Heart left ventricle (tissue), 16 donors: ENCODE measurements at places on chromosomes 6 and 20.

- no peak for DNase-seq
Measured at GRCh38 chr20:8055096-8055495, 35.5 kb upstream of the TMX4 start.

GRCh38 chr6:54087721-54088120 is 23.5 kb upstream of the MLIP start:
- DNase-seq, result no peak

DNA sequence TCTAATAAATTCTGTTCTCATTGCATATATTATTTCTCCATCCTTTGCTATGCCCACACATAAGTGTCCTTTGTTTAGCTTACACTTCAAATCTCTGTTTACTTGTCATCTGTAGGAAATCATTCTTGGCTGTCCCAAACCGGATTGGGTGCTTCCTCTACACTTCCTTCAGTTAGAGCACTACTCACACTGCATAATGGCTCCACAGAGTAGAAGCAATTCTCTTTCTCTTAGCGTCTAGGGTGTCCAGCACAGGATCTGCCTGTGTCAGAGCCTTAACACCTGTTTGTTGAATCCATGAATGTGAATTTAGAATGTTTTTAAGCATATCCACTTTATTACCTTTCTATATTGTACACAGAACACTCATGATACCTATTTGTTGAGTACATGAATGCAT is 87.0 kb upstream of the BMP2 start:
- DNase-seq, result no peak

GRCh38 chr6:163776906-163777686 is 362.6 kb downstream of the QKI start:
- no peak for DNase-seq

GRCh38 chr20:64200740-64201139 is 36.5 kb downstream of the MYT1 start:
- no peak for DNase-seq

DNA sequence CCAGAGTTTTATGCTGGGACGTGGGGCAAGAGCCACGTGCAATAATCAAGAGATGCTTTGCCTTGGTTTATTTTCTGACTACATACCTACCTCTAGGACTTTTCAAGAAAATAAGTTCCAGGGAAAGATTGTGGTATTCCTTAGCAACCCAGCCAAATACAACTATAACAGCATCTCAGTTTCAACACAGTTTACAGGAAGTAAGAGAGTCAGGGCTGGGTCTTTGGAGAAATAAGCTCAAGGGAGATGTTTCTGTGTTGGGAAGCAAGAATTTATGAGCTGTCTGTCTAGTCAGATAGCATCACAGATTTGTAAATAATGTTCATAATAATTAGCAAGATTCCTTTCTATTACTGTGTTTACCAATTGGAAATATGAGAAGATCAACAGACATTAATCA is 35.1 kb downstream of the MAP3K5 start:
- DNase-seq, result no peak

DNA sequence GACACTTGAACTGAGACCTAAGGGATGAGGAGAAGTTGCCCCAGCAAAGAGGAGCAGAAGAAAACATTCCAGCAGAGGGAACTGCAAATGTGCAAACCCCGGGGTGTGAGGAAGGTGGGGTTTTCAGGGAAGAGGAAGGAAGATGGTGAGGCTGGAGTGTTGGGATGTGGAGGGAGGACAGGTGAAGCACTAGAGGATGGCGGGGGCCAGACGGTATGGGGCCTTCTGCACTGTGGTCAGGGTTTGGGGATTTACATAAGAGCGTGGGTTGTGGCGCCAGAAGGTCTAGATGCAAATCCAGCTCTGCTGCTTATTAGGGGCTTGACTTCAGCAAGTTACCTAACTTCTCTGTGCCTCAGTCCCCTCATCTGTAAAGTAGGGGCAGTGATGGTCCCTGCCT is 16.0 kb downstream of the DLGAP4 start:
- no peak for DNase-seq

DNA sequence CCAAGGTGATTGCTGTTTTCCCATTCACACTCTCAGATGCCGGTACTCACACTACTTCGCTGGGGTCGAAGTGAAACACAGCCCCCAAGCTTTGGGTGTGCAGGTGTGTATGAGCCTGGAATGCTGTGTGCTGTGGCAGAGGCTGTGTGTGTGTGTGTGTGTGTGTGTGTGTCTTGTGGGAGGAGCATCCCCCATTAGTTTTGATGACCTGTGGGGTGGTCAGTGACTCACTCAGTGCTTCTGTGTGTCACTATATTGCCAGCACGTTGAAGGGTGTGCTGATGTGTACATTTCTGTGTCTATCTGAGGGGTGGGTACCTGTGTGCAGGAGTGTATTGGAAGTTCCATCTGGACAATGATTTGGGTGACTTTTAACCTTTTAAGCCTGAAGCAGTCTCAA is 5.0 kb upstream of the SLC12A5 start:
- DNase-seq, result no peak

- no peak for DNase-seq
Measured at GRCh38 chr6:109013656-109014305, 80.9 kb downstream of the SESN1 start.

DNA sequence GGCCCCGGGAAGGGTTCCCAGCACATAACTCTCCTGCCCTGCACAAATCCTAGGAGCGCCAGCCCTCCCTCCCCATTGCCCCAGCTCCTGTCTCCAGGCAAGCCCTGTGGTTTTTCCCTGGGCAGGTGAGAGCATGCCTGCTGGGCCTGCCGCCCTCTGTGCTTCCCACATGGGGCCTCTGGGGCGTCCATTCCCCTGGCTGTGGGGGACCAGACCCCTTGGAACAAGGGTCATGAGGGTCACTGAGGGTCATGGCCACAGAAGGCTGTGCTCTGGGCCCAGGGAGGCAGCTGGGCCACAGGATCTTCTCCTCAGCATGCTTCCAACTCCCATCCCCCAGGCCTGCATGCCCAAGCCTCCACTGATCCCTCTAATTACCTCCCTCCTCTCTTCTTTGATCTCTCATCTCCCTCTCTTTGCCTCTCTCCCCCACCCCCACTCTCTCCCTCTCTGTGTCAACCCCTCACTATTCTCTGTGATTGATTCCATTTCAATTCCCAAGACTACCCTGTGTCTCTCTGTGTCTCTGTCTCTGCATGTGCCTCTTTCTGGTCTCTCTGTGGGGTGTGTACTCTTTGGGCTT is 6.1 kb downstream of the MDFI start:
- DNase-seq, result no peak

DNA sequence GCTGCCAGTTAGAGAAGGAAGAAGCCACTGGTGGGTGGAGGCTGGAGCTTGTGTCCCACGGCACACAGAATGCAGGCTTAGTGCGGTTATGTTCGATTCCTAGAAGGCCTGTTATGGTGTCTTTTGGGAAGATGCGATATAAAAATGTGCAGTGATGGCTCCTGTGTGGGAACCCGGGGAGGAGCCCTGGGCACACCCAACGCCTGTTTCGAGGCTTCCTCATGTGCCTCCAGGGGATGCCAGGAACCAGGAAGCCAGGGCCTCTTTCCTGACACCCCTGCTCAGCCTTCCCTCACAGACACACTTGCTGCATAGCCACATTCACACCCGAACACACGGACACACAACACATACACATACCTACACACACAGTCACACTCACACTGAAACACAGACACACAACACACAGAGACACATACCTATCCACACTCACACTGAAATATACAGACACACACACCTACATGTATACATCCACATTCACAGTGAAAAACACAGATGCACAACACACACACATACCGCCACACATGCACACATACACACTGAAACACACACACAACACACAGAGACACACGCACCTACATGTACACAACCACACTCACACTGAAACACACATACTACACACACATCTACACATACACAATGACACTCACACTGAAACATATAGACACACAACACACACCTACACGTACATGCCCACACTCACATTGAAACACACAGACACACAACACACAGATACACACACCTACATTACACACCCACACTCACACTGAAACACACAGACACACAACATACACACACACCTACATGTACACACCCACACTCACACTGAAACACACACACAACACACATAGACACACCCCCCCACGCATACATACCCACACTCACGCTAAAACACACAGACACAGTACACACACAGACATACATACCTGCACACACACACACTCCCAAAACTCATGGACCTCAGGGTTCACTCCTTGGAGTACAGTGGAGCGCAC is 1.2 kb upstream of the CST11 start:
- no peak for DNase-seq

DNA sequence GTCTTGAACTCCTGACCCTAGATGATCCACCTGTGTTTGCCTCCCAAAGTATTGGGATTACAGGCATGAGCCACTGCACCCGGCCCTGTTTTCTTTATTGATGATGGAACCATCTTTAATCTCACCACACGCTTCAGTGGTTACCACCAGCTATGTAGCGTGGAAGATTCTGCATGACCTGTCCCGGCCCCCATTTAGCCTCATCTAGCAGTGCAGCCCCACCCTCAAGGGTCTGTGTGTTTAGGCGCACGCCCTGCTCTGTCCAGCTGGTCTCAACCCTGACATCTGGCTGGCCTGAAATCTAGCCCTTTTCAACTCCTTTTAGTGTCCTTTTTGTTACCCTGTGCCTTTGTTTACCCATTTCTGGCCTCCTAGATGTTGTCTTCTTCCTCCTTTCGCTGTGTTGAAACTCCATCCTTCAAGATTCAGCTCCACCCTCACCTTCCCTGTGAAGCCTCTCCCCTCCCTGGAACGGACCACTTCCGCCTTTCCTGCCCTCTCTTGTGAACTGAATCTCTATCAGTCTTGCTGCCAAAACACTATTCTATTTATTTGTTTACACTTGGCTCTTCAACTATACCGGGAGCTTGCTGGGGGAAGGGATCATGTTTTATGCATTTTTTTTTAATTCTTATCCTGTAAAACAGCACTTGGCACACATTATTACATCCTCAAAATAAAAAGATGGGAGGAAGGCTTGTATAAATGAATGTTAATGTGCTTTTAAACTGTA is 101.0 kb upstream of the MTHFD1L start:
- no peak for DNase-seq

DNA sequence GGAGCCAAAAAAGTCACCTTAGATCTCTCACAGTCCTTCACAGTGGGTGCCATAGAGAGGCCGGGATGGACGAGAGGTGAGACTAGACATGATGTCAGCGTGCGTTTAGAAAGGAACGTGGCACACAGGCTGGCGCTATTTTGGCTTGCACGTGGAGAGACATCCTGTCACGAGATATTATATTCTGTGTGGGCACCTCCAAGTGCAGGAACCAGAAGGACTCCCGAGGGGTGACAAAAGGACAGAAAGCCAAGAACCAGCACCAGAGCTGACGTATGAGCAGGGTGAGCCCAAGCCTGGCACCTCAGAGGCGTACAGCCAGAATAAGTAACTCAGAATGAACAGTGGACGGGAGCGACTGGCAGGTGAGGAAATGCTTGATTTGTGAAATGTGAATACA is 49.9 kb upstream of the QKI start:
- no peak for DNase-seq

DNA sequence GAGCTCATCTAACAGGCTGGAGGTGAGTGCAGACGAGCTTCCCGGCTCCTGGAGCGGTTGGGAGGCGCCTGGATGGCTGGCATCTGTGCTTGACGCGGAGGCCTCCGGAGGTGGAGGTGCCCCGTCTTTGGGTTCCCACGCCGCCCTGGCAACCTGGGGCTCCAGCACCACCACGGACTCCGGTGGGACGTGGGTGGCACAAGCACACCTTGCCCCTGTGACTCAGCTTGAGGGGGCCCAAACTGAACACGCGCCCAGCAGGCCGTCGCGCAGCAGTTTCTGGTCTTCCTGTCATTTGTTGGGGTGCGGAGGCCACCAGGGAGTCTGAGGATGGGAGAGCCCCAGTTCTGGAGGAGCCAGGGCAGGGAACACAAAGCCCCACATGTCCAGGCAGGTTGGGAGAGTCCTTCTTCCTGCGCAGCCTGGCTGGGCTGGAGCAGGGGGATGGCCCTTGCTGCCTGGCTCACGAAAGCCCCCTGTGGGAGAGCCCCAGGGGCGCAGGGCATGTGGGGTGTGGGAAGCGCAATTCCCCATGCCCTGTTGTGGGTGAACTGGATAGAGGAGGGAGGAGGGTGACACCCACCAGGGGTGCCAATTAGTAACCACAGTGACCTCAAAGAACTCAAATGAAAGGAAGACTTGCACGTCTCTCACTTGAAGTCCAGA is 1378.6 kb upstream of the DEFB115 start:
- DNase-seq, result peak; percentile 8

DNA sequence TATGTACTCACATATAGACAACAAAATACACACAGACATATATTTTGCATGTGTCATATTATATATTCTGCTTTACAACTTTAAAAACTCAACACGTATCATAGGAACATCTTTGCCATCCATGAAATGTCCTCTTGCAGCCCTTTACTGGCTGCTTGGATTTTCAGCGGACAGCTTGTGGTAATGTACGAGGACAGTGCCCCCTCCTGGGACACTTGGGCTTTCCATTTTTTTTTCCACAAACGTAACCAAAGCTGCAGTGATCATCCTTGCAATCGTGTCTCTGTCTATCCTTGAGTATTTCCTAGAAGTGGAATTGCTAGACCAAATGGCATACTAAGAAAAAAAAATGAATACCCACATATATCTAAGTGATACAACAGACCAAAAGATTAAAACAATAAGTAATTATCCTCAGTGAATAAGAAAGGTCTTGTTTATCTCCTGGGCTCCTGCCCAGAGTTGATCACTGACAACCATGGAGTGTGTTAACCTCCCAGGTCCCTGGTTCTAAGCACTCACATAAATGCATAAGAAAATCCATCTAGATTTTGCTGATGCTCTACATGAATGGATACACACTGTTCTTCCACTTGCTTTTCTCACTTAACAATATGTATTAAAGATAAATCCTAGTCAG is 18.1 kb downstream of the BPI start:
- DNase-seq, result peak; percentile 40

- DNase-seq, result peak; percentile 36
Measured at GRCh38 chr6:43171707-43172103, 636 bp downstream of the SRF start.

DNA sequence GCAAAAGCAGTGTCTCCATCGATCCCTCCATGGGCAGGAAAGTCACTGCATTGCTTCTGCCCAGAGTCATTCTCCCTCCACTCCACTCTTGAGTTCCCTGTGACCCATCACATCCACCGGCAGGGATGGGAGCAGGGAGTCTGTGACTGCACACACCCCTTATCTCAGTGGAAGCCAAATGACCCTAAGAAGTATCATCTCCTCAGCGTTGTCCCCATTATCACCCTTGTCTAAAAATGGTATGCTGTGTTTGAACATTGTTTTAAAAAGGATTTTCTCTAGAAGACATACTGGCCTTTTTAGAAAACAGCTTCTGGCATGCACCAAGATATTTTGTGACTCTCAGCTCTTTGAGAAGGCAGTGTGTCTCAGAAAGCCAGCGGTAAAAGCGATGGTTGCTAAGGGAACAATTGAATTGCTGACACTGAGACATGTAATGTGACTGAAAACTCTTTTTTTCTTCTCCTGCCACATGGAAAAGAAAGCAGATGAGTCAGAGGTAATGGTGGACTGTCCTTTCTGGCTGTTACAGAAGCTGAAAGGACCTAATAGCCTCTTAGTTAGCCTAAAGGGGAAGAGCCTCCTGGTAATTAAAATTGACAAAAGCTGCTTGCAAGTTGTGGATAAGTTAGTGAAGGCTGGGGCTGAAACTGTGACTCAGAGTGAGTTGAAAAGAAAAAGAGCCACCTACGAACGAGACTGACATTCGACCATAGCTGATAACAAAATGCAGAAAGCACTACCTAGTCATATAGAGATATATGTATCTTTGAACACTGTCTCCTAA is 120.5 kb downstream of the MAP3K7 start:
- no peak for DNase-seq

GRCh38 chr20:58692579-58693225 is at the start of gene NPEPL1:
TSS of gene NPEPL1 (plus strand) at chr20:58692800. CDS start at chr20:58692901, 101 bp downstream.
- DNase-seq, result peak; percentile 88
